ENCODE measurements at places on chromosomes 13 and 19.

DNA sequence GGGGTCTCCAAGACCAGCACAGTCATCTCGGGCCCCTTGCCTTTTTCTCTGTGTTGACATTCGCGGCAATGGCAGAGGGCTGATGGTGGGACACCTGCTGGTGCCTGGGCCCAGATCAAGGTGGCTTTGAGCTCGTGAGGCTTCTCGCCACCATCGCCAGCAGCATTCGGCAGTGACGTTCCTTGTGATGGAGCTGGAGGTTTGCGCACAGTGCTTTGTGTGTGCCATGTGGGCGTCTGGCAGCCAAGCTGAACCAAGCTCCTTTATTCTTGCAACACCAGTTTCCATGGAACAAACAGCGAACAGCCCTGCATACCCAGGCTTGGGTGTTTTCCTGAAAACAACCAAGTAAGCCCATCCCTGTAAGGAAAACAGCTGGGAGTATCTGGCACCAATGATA is 9.1 kb upstream of the TMEM255B start:
- no peak for DNase-seq

GRCh38 chr13:97851269-97851668 is 102.2 kb upstream of the IPO5 start:
- DNase-seq = no peak

DNA sequence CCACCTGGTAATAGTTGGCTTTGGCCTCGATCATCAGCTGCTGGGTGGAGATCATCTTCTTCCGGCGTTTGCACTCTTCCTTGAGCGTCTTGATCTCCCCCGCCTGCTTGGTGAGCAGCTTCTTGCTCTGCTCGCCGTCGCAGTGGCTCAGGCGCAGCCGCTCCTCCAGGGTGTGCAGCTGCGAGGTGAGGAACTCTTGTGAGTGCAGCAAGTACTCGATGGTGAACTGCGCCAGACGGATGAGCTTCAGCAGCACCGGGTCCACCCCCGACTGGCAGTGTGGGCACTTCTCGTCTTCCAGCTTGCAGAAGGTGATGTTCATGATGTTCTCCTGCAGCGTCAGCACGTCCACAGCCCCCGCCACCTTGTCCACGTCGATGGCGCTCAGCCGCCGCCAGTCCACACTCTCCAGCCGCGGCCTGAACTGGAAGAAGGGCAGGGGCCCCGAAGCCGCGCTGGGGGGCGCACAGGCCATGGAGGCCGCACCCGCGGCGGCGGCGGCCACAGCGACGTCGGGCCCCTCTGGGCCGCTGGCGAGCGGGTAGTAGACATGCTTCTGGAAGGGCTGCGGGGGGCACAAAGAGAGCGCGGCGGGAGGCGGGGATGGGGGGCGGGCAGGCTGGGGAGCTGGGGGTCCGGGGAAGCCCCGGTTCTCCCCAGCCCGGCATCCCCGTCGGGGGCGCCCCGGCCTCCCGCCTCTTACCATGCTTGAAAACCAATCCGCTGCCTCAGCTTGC is 3.0 kb downstream of the DZIP1 start:
- DNase-seq = no peak

GRCh38 chr19:8363803-8364771 is at the start of gene ANGPTL4:
Gene ANGPTL4, plus strand, starts transcription at chr19:8364155. Its CDS starts 167 bp downstream, at chr19:8364322.
- DNase-seq = peak; percentile 9

DNA sequence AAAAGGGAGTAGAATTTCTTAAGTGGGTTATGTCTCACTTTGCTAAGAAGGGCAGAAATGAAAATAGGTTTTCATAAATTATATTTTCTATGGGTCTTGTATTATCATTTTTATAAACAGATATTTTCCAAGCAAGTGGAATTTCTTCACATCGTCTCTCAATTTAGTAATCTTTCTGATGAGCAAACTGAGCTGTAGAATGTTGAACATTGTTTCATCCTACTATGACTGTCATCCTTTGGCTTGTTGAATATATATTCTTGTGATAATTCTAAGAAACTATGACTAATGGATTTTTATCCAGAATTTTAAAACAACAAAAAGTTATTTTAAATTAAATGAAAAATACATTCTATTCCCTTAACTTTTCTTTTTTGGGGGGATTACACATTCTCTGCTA is 313.8 kb downstream of the ENOX1 start:
- DNase-seq = no peak

GRCh38 chr13:62997038-62997599 is 1581.5 kb upstream of the PCDH20 start:
- DNase-seq = no peak

GRCh38 chr19:38671654-38672053 is 24.2 kb downstream of the ACTN4 start:
- no peak for DNase-seq

DNA sequence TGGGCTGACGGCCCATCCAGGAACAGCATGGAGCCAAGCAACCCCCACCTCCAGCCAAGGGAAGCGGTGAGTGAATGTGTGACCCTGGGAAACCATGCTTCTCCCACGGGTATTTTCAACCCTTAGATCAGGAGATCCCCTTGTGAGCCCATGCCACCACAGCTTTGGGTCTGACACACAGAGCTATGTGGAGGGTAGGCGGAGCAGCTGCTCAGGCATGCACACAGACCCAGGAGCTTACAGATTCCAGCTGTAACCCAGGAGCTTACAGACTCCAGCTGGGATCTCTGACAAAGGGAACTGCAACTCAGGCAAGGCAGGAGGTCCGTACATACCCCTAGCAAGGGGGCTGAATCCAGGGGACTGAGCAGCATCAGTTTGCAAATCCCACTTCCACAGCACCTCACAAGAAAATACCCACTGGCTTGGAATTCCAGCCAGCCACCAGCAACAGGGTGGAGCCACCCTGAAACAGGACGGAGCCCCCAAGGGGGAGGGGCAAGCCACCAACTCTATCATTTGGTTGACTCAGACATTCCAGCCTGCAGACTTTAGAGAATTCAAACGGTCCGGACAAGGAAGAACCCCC is 40.8 kb upstream of the RFXAP start:
- DNase-seq = no peak

DNA sequence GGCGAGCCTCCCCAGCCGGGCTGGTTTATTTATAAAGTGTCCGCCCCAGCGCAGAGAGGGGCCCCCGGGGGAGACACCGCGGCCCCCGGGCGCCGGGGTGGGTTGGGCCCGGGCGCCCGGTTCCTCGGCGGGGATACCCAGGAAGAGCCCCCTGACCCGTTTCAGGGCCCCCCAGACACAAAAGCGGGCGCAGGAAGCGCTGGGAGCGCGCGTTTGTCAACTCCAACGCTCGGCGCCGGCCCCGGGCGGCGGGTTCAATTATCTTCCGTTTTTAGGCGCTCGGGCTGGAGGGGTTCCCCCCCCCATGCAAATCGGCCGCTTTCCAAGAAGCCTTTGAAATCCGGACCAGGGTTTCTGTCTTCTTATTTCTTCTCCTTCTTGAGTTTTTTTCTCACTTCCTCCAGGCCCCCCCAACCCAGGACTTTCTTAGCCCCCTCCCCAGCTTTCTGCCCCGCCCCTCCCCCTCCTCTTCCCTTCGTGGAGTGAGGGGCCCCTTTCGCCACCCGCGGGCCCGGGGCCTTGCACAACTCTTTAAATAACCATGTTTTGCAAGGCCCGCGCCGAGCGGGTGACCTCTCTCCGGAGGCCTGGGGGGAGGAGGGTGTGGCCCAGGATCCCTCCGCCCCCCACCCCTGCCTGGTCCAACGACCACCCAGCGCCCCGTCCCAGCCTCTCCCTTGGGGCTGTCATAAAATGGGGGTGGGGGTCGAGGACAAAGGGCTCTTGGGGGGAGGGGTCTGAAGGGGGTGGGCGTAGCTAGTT is 935 bp downstream of the ARID3A start:
- no peak for DNase-seq

DNA sequence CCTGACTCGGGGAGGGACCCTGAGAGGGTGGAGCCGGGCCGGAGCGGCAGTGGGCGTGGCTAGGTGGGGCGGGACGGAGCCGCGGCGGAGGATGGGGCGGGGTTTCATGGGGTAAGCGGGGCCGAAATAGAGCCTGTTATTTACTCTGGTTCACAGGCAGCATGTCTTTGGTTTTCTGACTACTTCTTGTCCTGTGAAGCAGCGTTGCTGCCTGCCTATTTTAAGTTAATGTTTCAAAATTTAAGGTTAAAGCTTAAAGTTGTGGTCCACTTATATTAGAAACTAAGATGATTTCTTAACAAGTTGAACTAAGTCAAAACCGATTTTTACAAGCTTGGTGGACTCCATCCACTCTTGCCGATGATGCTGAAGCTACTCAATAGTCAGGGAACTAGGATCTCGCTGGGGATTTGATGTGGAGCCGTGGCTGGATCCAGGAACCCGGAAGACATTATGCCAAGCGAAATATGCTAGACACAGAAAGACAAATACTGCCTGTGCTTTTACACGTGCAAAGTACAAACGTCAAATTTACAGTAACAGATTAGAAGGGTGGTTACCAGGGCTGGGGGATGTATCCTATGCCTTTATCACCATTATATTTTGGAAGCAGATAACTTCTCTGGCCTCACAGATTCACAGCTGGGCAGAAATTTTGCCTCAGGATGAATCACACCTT is 433 bp upstream of the ZNF616 start:
- DNase-seq = peak; percentile 94

DNA sequence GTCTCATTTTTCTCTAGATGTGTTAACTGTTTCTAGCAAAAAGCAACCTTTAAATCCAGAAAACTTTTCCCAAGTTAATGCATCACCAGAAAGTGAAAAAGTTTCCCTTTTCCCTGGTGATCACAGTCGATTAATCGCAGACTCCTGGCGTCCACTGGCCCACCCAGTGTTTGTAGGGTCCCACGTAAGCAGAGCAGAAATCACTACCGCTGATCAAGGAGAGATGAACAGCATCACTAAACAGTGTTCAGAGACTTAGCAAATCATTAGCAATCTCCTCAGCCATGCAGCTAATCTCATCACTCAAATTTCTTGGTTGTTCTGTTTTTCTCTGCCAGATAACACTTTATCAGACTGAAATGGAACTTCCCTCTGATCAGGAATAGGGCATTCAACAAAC is 184.2 kb downstream of the EFNB2 start:
- no peak for DNase-seq

DNA sequence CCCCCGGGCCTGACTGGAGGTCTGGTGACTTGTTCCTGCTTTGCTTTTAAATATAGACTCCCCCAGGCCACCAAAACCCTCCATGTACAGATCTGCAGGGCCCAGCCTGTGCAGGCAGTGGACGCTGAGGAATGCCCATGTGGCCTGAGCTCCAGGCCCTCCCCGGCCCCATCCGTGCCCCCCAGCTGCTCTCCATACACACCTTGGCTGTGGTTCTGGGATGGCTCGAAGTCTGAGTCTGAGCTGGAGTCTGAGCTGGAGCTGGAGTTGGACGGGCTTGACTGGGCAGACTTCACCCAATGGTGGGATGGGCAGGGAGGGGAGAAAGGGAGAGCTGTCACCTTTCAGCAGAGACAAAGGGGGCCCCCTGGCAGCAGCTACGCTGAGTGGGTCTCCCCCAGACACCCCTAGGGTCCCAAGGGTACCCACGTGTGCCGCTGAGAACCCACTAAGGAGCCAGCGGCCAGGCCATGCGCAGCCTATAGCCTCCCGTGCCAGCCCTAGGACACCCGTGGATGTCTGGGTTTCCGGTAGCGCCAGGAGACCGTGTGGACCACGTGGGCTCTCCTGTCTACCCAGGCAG is 61.9 kb downstream of the MLLT1 start:
- no peak for DNase-seq

GRCh38 chr19:45632468-45633196 is 6.6 kb downstream of the EML2 start:
- DNase-seq = no peak

DNA sequence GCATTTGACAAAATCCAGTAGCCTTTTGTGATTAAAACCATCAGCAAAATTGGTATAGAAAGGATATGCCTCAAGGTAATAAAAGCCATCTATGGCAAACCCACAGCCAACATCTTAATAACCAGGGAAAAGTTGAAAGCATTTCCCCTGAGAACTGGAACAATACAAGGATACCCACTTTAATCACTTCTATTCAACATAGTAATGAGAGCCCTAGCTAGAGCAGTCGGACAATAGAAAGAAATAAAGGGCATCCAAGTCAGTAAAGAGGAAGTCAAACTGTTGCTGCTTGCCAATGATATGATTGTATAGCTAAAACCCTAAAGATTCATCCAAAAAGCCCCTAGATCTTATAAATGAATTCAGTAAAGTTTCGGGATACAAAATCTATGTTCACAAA is 1510.3 kb downstream of the PCDH9 start:
- DNase-seq = no peak

- DNase-seq = no peak
Measured at GRCh38 chr19:1618157-1619093, 13.2 kb upstream of the UQCR11 start.

DNA sequence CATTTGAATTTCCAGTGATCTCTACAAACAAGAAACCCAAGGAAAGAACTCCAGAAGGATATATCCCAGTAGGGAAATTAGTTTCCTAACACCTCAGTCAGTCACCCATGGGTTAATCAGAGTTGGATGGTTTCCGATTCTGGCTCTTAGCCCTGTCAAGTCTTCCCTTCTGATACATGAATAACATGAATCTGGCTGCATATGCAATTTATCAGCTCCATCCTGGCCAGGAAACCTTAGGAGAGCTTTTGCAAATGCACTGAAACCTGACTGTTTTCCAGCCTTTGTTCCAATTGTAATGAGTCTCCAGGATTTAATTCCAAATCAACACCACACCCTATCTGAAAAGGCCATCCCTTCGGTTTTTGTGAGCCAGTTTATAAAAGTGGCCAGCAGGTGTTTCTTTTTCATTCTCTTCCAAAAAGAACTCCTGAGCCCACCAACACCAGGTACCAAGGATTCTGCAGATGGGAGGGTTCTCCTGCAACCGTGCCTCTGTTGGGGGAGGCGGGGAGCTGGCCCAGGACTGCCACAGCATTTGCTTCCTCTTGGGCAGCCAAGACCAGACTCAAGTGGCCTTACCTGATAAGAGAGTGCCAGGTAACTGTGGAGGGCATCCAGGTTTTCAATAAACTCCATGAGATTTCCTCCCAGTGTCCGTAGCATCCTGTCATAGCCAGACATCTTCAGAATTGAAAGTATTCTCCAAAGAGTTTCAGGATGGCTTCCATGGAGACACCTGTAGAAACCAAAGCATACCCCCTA is 77.5 kb downstream of the C13orf42 start:
- no peak for DNase-seq

DNA sequence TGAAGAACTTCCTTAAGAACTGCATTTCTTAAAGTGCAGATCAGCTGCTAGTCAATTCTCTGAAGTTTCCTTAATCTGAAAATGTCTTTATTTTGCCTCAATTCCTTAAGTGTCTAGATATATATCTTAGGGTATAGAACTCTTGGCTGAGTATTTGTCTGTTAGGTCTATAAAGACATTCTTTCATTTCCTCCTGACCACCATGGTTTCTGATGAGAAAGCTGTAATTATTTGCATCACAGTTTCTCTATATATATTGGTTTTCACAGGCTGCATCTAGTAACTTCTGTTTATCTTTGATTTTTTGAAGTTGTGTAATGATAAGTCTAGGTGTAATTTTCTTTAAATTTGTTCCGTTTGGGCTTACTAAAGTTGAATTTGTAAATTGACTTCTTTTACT is 15.2 kb downstream of the NDFIP2 start:
- DNase-seq = no peak

Measured in stimulated activated CD8-positive, alpha-beta memory T cell treated with anti-CD3 and anti-CD28 coated beads, Interleukin-4, amount 100 ng/mL, for 1 hour (primary cell).